HFFc6 (cell line): ENCODE measurements at places on chromosomes 12 and 14.

GRCh38 chr12:4829161-4829792 lies 80.4 kb upstream of the KCNA1 start:
- DNase-seq = no peak

GRCh38 chr14:101088714-101089113 lies 185.2 kb upstream of the RTL1 start:
- no peak for DNase-seq

DNA sequence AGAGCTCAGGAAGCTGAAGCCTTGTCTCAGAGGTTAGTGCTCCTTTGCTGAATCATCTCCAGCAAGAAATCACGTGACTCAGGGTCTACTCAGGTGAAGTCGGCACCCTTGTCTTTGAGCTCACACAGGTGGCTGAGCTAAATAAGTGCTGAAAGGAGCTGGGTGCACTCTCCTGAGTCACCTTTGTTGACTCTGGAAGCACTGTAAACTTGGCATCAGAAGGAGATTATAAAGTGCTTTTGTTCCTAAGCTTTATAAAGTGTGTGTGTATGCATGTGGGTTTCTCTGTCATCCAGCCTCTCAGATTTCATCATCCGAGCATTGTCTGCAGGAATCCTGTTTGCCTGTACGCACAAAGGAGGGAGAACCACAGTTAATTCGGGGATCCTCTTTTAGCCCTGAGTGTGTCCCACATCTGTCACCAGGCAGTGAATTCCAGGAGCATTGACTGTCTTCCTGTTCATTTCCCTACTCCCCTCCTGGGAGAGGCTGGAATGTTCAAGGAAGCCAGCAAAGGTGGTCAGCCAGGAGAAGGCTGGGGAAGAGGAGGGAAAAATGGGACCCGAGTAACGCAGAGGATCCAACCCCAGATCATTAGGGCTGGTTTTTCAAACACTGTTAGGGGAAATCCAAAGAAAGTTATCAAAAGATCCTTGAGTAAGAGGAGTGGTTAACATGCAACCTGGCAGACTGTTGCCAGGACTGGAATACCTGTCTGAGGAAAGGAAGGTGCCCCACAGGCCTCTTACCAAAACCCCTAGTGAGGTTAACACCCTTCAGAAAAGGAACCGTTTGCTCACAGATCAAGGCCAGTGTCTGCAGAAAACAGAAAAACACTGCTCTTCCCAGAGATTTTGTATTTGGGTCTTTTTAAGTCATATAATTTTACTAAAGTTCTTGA lies 157.5 kb upstream of the HIF1A start:
- DNase-seq = peak; percentile 68

GRCh38 chr12:113649256-113649830 lies 177.7 kb upstream of the LHX5 start:
- no peak for DNase-seq

- no peak for DNase-seq
Observed at GRCh38 chr12:115267464-115267863, 583.5 kb upstream of the TBX3 start.

DNA sequence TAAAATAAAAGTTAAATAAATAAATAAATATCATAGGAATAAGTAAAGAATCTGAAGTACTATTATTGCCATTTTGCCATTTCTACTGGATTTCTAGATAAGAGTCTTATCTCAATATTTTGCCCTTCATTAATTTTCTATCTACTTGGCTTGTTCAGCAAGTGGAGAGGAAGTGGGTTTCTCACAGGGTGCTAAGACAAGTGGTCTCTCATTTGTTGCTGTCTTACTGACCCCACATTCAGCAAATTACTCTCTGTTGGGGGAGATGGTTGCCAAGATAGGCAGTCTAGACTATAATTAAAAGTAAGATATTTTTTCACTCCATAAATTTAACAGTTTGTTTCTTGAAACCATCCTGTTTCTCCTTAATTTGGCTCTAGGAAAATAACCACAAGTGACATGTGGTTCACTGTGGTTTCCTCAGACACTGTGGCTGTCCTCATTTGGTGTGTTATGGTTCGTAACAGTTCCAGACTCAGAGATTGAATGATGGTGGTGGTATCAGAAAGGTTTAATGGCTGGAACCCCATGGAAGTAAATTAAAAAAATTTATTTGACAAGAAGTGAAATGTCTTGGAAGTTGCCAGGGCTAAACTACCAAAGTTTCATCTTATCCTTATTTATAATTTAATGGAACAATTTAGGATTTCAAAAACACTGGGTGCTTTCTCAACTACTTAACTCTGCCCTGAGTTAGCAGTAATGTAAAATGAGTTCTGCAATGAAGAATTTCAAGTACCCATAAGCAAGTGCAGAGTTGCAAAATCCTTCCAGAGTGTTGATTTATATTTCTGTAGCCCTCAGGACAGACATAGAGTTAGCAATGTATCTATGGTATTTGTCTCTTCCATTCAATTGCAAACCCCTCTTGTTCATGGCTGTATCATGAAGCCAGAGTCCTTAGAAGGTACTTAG lies 214.8 kb downstream of the MSRB3 start:
- DNase-seq = no peak

GRCh38 chr12:50157259-50157658 lies 9.9 kb downstream of the CERS5 start:
- DNase-seq = no peak

DNA sequence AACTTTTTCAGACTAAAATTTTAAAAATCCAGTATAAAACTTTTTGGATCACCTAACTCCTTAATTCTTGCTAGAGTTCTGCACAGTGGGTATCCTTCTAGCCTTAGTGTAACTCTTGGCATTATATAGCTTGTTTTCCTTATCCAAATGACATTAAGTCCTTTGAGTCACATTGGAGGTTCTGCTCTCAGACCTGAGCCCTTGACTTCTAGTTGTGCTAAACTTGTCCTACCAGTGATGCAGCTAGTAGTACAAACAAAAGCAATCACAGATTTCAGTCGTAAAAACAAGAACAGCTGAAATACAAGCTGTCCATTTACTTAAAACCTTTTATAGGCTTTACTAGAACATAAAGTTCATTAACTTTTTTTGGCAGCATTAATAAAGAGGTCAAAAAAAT lies 10.5 kb downstream of the ZBTB1 start:
- DNase-seq = no peak

- no peak for DNase-seq
Observed at GRCh38 chr12:111250251-111250881, 118.5 kb downstream of the PHETA1 start.

DNA sequence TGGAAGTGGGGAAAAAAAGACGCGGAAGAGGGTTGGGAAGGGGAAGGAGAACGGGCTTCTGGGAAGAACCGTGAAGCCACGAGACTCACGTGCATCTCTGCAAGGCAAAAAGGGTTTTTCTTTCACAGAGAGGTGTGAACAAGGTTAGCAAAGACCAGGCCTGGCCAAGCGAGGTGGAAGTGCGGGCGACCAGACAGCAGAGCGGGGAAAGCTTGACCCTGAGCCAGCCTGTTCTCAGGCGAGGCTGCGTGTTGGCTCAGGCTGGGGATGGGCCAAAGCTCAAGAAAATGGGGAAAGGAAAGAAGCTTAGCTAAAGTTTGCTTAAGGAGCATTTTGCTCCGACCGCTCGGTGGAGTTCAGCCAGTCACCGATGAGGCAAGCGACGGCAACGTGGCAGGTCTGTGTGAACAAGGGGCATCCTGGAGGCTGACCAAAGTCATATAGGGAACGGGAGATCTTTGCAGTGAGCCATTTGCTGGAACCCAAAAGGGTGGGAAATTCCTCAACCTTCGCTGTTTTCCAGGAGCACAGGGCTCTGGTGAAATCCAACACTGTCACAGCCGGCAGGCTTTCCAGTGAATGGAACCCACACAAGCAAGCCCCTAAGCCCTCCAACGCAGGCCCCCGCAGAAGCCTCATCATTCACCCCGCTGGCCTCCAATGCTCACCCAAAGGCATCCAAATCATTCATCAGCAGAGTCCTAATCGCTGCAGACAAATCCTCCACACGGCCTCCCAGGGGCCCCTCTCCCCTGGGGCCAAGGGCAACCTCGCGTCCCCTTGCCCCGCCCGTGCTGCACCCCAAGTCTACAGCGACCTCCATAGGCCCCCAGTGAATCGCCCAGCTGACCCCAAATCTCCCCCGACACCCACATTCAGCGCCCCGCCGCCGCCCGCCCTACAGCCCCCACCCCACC lies 754 bp downstream of the ZNF605 start:
- peak; percentile 53 for DNase-seq

DNA sequence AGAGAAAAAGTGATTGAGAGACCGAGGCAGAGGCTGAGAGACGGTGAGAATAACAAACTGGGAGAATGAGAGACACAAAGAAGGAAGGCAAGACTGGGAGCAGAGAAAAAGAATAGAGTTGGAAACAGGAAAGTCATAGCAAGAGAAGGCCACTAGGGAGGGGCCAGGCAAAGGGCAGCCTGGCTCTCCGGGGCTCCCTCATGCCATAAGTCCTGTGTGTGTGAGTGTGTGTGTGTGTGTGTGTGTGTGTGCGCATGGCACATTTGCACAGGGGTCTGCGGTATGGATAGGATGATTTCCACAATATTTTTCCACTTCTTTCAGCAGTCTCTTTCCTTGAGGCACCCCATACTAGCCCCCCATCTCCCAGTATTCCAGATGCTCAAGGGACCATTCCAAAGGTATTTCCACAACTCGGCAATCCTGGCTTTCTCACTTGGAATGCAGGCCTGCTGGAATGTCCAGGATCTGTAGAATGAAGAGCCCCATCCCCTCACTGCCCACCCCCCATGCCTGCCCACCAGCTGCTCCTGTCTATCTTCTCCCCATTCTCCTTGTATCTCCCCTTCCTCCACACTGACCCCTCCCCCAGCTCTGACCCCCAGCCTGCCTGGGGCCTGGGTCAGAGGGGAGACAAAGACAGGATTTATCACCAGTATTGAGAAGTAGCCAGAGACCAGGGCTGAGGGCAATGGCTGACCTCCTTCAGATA lies 9.0 kb downstream of the GPR84 start:
- DNase-seq = no peak
